ENCODE measurements at places on chromosomes 11 and 22.

DNA sequence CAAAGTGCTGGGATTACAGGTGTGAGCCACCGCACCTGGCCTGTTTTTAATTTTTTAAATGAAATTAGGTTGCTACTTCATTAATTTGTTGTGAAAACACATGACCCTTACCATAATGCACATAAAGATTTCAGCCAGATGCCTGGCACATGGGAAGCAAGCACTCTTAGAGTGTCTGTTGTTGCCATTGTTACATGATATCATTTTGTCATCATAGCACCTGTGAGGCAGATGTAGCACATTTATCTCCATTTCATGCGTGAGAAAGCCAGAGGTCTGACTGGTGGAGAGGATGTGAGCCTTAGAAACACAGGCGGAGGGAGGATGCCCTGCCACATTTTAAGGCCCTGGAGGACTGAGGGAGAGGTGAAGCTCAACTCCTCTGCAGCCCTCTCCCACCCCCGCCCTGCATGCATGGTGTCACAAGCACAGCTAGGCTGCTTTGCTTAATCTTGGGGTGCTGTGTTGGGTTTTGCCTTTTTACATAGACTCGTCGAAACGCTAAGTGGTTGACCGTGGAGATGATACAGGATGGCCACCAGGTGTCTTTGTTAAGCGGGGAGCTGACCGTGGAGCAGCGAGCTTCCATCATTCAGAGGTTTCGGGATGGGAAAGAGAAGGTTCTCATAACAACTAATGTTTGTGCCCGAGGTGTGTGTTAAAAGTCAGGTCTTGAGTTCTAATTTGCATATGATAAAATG is 14.0 kb downstream of the DDX25 start:
- H3K4me1 ChIP-seq: no peaks in the 10 kb centered on the region
- no peaks in the 10 kb centered on the region for H3K36me3 ChIP-seq
- no peak for DNase-seq
- H3K4me3 ChIP-seq: no peak overlapping the region
- H3K27ac ChIP-seq: no peak overlapping the region

- H3K36me3 ChIP-seq: peaks cover 5% of the 10 kb centered on the region
- H3K4me3 ChIP-seq: no peak overlapping the region
- no peak for DNase-seq
- no peaks in the 10 kb centered on the region for H3K27me3 ChIP-seq
- no peak overlapping the region for H3K27ac ChIP-seq
These were observed 11.6 kb downstream of the TOP3B start for GRCh38 chr22:21970800-21971617.

DNA sequence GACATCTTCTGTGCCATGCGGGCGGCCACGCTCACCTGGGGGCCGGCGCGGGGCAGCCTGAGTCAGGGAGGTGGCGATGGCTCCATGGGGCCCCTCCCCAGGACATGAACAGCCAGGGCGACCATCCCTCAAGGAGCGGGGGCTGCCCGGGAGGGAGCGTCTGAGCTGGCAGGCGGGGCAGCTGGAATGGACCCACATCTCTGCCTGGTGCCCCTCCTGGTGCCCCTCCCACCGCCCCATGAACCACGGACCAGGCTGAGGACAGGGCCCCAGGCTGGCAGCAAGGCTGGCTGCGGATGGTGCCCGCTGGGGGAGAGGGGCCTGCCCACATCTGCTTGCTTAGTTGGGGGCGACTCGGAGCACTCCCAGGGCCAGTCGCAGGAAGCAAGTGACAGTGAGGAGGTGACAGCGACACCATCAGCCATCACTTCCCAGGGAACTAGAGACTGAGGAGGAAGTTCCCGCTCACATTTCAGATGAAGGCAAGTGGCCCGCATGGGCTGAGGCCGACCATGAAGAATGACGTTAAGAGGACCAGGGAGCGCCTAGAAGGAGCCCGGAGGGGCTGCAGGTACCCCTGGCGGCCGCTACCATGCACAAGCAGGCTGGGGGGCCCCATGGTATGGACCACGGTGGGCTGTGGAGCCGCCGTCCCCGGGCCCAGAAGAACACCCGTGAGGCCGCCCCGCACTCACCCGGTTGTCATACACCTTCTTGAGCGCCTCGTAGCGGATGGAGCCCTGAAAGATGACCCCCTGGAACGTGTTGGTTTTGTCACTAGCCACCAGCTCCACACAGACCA is 37.3 kb downstream of the KIAA0930 start:
- no peak overlapping the region for H3K27ac ChIP-seq
- no peaks in the 10 kb centered on the region for H3K4me1 ChIP-seq
- no peak overlapping the region for H3K4me3 ChIP-seq
- no peaks in the 10 kb centered on the region for H3K27me3 ChIP-seq
- peaks cover 27% of the 10 kb centered on the region for H3K36me3 ChIP-seq
- DNase-seq: no peak

- peaks cover 41% of the 10 kb centered on the region for H3K4me1 ChIP-seq
- no peak overlapping the region for H3K4me3 ChIP-seq
- no peaks in the 10 kb centered on the region for H3K36me3 ChIP-seq
- no peak overlapping the region for H3K27ac ChIP-seq
- H3K27me3 ChIP-seq: no peaks in the 10 kb centered on the region
These were observed 76.8 kb downstream of the MN1 start for GRCh38 chr22:27724709-27725108.

DNA sequence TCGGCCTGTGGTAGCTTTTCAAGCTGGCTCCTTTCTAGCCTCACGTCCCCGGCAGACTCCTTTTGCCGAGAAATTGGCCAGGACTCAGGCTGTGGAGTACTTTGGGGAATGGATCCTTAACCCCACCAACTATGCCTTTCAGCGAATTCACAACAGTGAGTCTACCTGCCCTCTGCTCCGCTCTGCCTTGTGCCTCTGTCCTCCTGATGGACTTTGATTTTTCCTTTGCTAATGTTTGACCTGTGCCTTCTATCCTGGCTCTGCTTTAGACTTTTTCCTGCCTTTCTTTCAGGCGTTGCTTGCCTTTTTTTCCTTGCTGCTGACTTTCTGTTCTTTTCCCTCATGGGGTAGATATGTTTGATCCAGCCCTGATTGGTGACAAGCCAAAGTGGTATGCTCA is 12.5 kb downstream of the MADD start:
- no peak for DNase-seq
- H3K36me3 ChIP-seq: peaks cover 11% of the 10 kb centered on the region
- no peak overlapping the region for H3K27ac ChIP-seq
- no peak overlapping the region for H3K4me3 ChIP-seq

- no peak for DNase-seq
- peaks cover 16% of the 10 kb centered on the region for H3K4me1 ChIP-seq
- H3K27me3 ChIP-seq: no peaks in the 10 kb centered on the region
These were observed 3.7 kb downstream of the SERPIND1 start for GRCh38 chr22:20777420-20778177.

DNA sequence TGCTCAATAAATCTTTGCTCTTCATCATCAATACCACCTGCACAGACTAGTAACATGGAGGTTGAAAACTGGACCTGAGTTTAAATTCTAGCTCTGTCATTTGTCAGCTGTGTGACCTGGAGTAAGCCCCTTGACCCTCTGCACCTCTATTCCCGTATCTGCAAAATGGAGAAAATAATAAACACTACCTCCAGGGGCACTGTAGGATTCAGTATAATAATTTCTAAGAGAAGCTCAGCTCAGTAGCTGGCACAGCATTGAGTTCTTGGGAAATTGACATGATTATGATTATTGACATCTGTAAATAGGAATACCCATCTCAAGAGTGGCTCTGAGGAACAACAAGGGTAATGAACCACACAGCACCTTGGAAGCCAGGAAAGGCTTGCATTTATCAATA is 78.4 kb downstream of the MN1 start:
- no peaks in the 10 kb centered on the region for H3K36me3 ChIP-seq
- H3K27ac ChIP-seq: no peak overlapping the region
- no peaks in the 10 kb centered on the region for H3K27me3 ChIP-seq
- H3K4me1 ChIP-seq: peaks cover 56% of the 10 kb centered on the region

DNA sequence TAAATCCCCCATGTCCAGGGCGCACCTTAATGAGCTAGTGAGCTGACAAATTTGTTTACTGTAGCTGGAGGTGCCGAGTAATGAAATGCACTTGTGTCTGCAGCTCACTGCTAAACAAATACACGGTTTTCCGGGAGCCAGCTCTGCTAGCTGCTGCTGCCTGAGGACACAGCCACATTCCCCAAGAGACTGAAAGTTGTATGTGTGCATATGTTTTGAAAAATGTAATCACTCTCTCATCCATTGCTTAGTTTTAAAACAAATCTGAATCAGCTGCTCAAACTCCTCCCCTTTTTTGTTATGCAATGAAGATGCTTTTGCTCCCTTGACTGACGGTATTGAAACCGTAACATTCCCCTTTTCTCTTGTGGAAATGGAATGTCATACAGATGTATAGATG is 62.4 kb upstream of the NNMT start:
- peaks cover 2% of the 10 kb centered on the region for H3K36me3 ChIP-seq
- no peak for DNase-seq
- no peak overlapping the region for H3K4me3 ChIP-seq
- peaks cover 63% of the 10 kb centered on the region for H3K4me1 ChIP-seq

DNA sequence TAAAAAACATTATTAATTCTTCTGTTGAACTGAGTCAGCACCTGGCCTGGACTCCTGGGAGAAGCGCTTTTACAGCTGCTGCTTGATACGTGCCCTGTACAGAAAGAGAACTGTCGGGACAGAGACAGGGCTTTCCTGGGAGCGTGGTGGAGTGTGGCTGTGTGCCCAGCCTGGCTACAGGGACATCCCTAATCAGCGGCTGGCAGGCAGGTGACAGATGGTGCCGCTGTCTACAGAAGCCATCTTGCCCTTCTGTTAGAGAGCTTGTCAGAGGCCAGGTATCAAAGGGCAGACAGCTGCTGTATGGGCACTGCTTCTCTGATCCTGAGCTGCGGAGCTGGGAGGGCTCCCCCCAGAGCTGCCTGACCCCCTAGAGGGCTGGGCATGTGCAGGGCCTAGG is 361.8 kb downstream of the TENM4 start:
- H3K4me1 ChIP-seq: no peaks in the 10 kb centered on the region
- H3K4me3 ChIP-seq: no peak overlapping the region
- H3K27me3 ChIP-seq: no peaks in the 10 kb centered on the region
- DNase-seq: no peak

DNA sequence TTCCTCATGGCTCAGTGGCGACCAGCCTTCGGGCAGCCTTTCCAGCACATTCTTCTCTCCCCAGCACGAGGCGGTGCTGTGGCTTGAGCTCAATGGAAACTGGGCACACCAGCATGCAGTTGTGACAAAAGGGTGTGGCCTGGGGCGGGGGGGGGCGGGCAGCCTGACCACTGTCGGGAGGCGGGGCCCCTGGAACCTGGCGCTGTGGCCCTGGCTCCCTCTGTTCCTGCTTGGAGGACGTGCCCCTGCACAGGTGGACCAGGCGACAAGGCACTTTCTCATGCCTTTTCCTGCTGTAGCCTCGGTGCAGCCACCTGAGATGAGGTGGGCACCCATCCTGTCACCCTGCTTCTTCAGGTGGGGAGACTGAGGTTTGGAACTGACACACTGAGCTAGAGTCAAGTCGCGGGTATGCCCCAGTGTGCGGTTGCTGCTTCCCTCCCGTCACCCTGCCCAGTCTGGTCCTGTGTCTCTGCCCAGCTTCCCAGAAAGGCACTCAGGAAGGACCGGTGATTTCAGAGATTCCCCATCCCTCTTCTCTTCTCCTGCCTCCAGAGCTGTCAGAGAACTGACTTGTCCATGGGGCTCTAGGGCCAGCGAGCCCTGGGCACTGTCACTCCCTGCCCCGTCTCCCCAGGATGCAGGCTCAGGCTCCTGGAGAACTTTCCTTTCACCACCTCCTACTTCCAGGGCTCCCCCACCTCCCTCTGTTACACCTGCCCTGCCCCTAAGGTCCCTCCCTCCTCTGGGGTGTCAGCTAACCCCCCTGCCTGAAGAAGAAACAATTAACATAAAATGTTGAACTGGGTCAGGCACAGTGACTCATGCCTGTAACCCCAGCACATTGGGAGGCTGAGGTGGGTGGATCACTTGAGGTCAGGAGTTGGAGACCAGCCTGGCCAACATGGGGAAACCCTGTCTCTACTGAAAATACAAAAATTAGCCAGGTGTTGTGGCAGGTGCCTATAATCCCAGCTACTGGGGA is 9.9 kb downstream of the B3GAT1 start:
- peaks cover 47% of the 10 kb centered on the region for H3K27me3 ChIP-seq
- H3K36me3 ChIP-seq: no peaks in the 10 kb centered on the region
- DNase-seq: no peak
- no peak overlapping the region for H3K4me3 ChIP-seq
- no peaks in the 10 kb centered on the region for H3K4me1 ChIP-seq
- no peak overlapping the region for H3K27ac ChIP-seq
